ENCODE measurements at places on chromosomes 13 and 19.

GRCh38 chr13:43127827-43128226 lies 104.4 kb downstream of the DNAJC15 start:
- DNase-seq = no peak

DNA sequence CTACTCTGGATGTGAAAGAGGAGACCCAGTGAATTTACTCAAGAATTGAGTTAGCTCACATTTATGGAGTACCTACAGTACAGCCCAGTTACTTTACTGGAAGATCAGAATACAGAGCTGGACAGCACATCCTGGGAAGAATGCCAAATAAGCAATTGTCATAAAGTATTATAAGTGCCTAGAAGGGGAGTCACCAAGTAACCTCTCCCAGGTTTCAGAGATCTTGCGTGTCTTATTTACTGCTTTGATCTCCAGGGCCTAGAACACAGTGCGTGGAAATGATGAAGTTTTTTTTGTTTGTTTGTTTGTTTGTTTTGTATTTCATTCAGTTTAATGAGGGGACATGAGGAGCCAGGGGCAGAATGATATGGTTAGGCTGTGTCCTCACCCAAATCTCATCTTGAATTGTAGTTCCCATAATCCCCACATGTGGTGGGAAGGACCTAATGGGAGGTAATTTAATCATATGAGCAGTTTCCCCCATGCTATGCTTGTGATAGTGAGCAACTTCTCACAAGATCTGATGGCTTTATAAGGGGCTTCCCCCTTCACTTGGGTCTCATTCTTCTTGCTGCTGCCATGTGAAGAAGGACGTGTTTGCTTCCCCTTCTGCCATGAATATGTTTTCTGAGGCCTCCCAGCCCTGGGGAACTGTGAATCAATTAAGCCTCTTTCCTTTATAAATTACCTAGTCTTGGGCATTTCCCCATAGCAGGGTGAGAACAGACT lies 5.2 kb downstream of the GARRE1 start:
- no peak for DNase-seq

GRCh38 chr13:90652036-90652435 lies 695.5 kb upstream of the MIR17HG start:
- no peak for DNase-seq

- DNase-seq = no peak
Measured at GRCh38 chr13:92315265-92315664, 911.3 kb upstream of the GPC6 start.

DNA sequence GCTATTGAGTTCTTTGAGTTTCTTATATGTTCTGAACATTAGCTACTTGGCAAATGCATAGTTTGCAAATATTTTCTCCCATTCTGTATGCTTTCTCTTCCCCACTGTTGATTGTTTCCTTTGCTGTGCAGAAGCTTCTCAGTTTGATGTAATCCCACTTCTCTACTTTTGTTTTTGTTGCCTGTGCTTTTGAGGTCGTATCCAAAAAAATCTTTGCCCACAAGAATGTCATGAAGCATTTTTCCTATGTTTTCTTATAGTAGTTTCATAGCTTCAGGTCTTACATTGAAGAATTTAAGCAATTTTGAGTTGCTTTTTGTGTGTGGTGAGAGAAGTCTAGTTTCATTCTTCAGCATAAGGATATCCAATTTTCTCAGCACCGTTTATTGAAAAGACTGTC lies 536.7 kb upstream of the ARGLU1 start:
- no peak for DNase-seq

DNA sequence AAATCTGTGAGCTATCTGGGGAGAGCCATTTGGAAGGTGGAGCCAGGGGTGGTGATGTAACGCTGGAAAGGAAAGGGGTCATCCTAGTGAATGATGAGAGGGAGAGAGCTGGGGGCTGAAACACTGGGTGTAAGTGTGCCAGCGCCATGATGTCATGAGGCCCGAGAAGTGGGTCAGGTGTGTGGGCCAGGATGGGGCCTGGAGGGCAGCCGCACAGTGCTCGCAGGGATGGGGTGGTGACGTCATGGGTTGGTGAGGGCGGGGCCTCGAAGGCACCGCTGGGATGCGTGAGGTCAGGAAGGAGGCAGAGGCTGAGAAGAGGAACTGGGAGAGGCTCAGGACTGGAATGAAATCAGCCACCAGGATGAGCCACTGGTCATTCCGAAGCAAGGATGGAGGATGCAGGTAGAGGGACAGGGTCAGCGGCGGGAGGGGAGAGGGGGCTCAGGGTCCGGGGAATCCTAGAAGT lies 4.4 kb downstream of the CCDC61 start:
- peak; percentile 59 for DNase-seq

DNA sequence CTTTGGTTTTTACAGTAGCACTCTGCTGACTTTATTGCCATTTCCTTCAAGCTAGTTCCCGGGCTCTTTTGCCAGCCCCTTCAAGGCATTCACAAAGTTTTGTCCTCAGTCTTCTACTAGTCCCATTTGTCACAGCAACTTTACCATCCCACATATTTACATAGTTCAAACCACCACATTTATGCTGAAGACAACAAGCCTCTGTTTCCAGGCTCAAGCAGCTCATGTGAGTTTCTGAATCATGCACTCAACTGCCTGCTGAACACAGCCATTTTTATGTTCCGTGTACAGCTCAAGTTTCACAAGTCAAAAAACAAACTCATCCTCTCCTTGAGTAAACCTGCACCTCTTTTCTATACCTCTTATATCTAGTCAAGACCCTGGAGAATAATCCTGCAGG lies 977.0 kb upstream of the SLC10A2 start:
- DNase-seq = no peak

DNA sequence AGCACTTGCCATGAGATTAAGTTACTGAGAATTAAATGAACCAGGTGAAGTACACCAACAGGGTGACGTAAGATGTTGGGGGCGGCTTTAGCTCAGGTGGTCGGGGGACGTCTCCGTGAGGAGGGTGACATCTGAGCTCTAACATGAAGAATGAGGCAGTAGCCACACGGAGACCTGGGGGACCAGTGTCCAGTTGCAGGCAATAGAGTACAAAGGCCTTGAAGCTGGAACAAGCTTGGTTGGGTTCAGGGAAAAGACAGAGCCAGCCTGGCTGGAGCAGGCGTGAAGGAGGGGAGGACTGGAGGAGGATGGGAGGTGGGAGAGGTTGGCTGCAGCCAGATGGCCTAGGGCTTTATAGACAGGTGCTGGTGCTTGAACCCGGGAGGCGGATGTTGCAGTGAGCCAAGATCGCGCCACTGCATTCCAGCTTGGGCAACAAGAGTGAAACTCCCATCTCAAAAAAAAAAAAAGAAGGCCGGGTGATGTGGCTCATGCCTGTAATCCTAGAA lies 1.6 kb downstream of the SPINT2 start:
- no peak for DNase-seq

DNA sequence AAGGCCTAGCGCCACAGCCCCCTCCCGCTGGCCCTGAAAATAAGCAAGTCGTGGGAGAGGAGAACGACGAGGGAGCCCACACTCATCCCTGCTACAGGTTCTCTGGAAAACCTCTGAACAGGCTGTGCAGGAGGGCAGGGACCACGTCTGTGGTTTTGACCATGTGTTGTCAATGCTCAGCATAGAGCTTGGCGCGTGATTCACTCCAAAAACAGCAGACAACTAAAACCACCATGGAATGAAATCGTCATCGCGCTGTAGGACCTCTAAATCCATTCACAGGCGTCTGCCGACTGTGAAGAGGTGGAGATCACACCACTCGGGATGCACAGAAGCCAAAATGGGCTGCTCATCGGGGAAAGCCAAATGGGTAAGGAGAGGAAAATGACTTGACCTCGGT lies 121.3 kb downstream of the COL4A1 start:
- no peak for DNase-seq

DNA sequence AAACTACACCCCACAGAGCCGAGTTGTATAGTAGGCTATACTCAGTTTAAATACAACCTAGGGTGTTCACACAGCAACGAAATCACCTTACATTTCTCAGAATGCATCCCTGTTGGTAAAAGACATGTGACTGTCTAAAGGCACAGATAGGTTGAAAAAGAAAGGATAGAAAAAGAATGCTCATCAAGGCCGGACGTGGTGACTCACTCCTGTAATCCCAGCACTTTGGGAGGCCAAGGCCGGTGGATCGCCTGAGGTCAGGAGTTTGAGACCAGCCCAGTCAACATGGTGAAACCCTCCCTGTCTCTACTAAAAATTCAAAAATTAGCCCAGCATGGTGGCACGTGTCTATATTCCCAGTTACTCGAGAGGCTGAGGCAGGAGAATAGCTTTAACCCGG lies 3.8 kb upstream of the IL17D start:
- DNase-seq = no peak

DNA sequence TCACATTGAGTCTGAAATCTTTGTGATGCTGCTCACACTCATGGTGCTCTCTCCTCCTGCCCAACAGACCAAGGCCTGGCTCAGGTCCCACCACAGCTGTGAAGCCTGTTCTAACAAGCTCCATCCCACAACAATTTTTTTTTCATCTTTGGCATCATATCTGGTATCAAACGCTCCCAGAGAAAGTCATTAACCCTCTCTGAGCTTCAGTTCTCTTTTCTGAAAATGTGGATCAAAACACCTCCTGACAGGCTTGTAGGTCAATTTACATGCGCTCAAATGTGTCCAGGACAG lies 224.4 kb downstream of the LACC1 start:
- DNase-seq = no peak

GRCh38 chr13:46134961-46135522 lies 30.2 kb upstream of the CPB2 start:
- no peak for DNase-seq

- no peak for DNase-seq
Measured at GRCh38 chr13:111217641-111218040, 102.5 kb downstream of the ARHGEF7 start.

DNA sequence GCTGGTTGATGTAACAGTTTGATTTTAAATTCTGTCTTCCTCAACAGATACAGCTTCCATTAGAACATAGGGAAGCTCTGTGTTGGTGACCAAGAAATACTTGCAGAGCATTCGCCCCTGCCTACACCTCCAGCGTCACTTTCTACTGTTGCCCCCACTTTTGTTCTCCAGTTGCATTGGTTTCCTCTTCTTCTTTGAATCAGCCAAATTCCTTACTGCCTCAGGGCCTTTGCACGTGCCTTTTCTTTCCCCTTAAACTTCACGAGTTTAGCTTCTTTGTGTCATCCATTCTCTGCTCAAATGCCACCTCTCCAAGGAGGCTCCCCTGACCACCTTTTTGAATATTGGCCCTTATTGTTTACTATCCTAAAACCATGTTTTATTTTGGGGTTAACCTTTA lies 5.7 kb downstream of the KLK5 start:
- no peak for DNase-seq

DNA sequence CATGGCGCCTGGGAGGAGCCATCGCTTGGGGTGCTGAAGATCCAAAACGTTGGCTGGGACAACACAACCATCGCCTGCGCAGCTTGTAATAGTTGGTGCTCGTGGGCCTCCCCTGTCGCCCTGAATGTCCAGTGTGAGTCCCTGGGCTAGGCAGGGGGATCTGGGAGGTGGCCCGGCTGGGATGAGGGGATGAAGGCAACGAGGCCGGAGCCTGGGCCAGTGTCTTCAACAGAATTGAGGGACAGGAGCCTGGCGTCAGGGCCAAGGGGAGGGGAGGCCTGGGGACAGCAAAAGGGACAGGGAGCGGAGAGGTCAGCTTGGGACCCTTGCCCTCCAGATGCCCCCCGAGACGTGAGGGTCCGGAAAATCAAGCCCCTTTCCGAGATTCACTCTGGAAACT lies 6.7 kb upstream of the FFAR1 start:
- no peak for DNase-seq

GRCh38 chr13:75385708-75386083 lies 96.3 kb downstream of the TBC1D4 start:
- DNase-seq = no peak

GRCh38 chr19:31349160-31349881 lies at the start of gene TSHZ3:
TSS of gene TSHZ3 (minus strand) at chr19:31349436. CDS start at chr19:31349219, 217 bp downstream.
- peak; percentile 62 for DNase-seq

GRCh38 chr19:53546758-53547513 lies 9.0 kb downstream of the ZNF331 start:
- no peak for DNase-seq

- peak; percentile 95 for DNase-seq
Measured at GRCh38 chr19:45442778-45443461, 19.2 kb upstream of the ERCC1 start.

- DNase-seq = no peak
Measured at GRCh38 chr13:45335397-45336024, 5.5 kb downstream of the TPT1 start.

- no peak for DNase-seq
Measured at GRCh38 chr19:34381399-34382251, 16.6 kb downstream of the GPI start.

DNA sequence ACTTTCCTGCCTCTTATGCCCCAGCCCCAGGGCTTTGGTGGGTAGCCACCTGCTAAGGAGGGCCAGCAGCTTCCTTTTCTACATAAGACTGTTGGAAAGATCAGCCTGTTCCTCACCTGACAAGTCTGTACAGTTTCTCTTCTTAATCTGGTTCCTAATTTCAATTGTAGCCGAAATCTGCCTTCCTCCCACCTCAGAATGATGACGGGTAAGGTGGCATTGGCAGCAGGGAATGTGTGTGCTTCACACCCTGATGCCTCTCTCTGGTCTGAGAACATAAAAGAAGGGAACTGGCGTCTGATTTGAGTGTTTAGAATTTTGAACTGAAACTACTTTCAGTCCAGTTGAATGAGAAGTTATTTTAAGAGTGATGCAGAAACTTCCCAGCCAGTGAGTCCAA lies 16.0 kb downstream of the MAU2 start:
- no peak for DNase-seq

- no peak for DNase-seq
Measured at GRCh38 chr19:34128558-34129250, 43.6 kb upstream of the LSM14A start.

DNA sequence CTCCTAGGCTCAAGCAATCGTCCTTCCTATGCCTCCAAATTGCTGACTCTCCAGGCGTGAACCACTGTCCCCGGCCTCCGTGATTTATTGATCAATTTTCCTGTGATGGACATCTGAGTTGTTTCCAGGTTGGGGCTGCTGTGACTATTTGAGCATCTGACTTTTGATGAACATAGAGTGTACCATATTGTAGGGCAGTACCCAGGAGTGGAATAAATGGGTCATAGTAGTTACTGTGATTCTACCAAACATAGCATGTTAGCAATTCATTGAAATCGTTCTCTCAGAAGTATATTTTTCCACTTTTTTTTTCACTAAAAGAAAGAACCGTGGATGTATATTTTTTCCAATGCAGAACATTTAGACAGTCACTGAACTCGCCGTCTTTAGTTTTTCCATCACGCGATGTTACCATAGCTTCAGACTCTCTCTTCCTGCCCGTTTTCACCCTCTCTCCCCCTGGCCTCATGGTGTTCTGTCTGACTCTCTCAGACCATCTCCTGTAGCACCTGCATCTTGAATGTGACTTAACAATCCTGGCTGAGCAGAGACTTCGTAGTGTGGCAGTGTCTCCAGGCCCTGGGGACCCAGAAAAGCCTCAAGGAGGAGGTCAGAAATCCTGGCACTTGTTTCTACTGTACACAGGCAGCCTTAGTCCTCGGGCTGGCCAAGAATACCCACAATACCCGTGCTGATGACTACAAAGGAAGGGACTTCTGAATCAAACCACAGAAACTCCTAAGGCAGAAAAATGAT lies 3.2 kb upstream of the RASGRP4 start:
- no peak for DNase-seq

Data from suppressor macrophage treated with lipopolysaccharide for 4 hours (primary cell).